Activated CD4-positive, alpha-beta T cell treated with anti-CD3 and anti-CD28 coated beads, Interleukin-2, amount 10 ng/mL, durations not matched to agents 24 days and 14 days (primary cell): ENCODE measurements at places on chromosomes 1 and 21. TPM values are rescaled to one million over a fixed set of nuclear protein-coding genes. Genes with fewer than 3 reads are reported as not detected.
A peak's percentile ranks its signal among the peaks of the same experiment; 100 is the strongest.

DNA sequence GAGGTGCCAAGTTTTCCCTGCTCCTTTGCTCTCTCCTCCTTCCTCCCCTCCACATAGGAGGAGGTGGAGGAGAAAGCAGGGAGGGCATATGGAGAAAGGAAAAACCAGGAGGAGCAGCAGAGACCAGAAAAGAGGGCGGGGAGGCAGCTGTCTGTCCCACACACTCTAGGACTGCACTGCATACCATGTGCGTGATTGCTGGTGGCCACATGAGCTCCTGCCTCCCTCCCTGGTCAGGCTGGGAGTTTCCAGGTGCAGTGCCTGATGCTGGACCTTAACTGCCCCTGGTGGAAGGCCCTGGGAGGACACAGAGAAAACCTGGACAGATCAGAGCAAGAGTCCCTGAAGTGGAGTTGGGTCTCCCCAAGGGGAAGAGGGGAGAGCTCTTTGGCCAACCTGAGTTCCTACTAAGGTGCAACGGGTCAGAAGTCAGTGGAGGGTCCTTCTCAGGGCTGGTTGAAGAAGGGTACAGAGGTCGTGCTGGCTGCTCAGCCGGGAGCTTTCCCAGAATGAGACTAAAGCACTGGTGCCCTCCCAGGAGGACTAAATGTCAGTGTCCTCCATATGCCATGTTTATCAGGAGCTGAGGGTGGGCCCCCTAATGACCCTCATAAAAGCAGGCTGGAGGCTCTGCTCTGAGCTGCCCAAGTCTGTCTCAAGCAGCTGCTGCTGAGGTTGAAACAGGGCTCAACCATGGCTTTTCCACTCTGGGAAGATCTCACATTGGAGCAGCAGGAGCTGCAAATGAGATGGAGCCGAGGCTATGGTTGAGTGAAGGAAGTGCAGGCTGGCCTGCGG is 3.5 kb upstream of the LGR6 start:
- H3K36me3 ChIP-seq: no peaks in the 10 kb centered on the region
- H3K27me3 ChIP-seq: peaks cover 15% of the 10 kb centered on the region
- DNase-seq: no peak
- H3K4me1 ChIP-seq: peaks cover 2% of the 10 kb centered on the region

GRCh38 chr1:195794225-195794624 is 814.0 kb downstream of the KCNT2 start:
- no peaks in the 10 kb centered on the region for H3K27me3 ChIP-seq
- DNase-seq: no peak
- H3K36me3 ChIP-seq: no peaks in the 10 kb centered on the region

- DNase-seq: no peak
- H3K4me1 ChIP-seq: no peaks in the 10 kb centered on the region
- peaks cover 4% of the 10 kb centered on the region for H3K27me3 ChIP-seq
- no peaks in the 10 kb centered on the region for H3K36me3 ChIP-seq
- no peak overlapping the region for H3K27ac ChIP-seq
- no peak overlapping the region for H3K4me3 ChIP-seq
Measured at GRCh38 chr1:162676087-162676486, 43.8 kb downstream of the DDR2 start.

DNA sequence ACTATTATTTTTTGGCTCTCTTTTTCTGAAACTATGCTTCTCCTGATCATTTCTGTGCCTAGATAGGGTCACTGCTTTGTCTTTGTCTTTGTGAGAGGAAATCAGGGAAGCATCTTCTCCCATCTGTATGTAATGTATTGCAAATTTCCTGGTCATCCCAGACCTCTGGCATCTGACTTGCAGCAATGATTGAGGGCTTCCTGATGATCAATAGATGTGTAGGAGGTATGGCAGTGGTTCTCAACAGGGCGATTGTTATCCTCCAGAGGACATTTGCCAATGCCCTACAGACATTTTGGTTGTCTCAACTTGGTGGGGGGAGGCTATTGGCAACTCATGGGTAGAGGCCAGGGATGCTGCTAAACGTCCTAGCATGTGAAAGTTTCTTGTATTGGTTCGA is 64.7 kb downstream of the RGL1 start:
- DNase-seq: no peak
- peaks cover 11% of the 10 kb centered on the region for H3K4me1 ChIP-seq
- no peaks in the 10 kb centered on the region for H3K36me3 ChIP-seq
- no peaks in the 10 kb centered on the region for H3K27me3 ChIP-seq
- no peak overlapping the region for H3K27ac ChIP-seq
- no peak overlapping the region for H3K4me3 ChIP-seq

GRCh38 chr1:233295237-233295974 is at the start of gene PCNX2:
Gene PCNX2 (minus strand): TSS chr1:233295725. CDS start chr1:233295478, 247 bp downstream.
- H3K4me3 ChIP-seq: peak within 1 kb of the TSS; percentile 97
- peak; percentile 89 for DNase-seq
- peaks cover under 1% of the 10 kb centered on the region for H3K27me3 ChIP-seq
- H3K27ac ChIP-seq: peak within 1 kb of the TSS; percentile 90
- H3K4me1 ChIP-seq: peaks cover 31% of the 10 kb centered on the region

DNA sequence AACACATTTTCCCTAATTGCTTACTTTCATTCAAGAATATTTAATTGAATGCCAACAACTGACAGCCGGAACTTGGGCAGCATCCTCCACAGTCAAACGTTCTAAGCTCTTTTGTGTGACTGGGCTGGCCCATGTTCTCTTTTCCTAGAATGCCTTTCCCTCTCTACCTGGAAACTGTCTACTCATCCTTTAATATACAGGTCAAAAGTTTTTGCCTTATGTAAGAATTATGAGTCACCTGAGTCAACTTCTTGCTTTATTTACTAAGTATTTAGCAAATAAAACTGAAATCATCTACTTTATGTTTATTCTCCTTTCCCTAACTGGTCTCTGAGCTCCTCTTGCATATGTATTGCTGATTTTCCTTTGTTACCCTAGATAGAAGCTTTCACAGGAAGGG is 172.2 kb downstream of the CHRM3 start:
- H3K36me3 ChIP-seq: no peaks in the 10 kb centered on the region
- no peaks in the 10 kb centered on the region for H3K27me3 ChIP-seq
- H3K4me1 ChIP-seq: peaks cover 9% of the 10 kb centered on the region

DNA sequence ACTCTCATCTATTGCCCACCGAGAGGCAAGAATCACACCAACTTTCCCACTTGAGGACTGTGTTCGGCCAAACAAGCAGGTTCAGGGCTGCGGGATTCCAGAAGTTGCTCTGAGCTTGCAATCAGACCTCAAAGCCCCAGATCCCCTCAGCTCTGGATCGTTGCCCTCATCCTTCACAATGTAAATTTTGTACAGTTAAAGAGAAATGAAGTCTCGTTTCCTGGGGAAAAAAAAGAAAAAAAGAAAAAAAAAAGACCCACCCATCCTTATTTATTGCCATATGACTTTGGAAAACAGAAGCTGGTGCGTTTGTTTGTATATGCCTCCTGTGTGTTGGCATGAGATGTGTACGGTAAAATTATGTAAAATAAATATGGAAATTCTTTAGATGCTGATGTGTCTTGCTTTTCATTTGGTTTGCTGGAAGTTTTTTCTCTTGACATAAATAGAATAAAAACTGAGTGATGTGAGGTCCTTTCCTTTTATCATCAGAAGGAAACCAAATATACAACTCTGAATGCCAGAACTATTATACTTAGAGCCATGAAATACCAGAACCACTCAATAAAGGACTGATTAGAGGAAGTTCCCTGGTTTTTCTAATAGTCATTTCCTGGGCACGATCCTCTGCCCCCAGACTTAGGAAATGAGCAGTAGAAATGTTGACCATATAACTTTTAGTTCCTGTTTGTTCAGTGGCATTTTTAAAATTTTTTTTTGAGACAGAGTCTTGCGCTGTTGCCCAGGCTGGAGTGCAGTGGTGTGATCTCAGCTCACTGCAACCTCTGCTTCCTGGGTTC is 48.7 kb downstream of the LHX4 start:
- H3K27ac ChIP-seq: no peak overlapping the region
- no peak for DNase-seq
- H3K4me3 ChIP-seq: no peak overlapping the region
- H3K36me3 ChIP-seq: peaks cover 23% of the 10 kb centered on the region
- no peaks in the 10 kb centered on the region for H3K27me3 ChIP-seq
- no peaks in the 10 kb centered on the region for H3K4me1 ChIP-seq

DNA sequence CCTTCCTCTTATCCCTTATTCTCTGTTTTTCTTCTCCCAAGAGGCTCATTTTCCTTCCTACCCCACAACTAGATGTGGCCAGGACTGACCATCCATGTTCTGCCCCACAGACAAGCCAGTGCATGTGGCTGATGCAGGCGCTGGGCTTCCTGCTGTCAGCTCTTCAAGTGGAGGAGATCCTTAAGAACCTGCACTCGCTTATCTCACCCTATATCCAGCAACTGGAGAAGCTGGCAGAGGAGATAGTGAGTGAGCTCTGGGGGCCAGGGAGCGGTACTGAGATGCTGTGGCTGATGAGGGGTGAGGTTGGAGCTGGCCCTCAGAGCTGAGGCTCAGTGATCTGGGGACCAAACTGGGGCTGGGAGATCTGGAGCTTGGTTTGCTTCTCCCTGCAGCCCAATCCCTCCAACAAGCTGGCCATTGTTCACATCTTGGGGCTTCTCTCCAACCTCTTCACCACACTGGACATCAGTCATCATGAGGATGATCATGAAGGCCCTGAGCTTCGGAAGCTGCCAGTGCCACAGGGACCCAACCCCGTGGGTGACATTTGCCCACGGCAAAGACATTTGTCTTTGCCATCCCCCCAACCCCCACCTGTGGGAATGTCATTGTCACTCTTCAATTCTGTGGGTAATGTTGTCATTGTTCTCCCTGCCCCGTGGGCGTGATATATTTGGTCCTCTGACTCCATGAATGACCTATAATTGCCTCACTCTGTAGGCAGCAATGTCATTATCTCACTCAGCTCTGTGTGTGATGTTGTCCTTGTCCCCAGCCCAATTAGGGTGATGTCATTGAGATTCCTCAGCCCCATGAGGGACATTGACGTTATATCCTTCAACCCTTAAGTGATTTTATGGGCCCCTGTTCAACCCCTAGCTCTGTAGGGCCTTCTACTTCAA is 11.2 kb upstream of the DPH2 start:
- no peak for DNase-seq
- no peaks in the 10 kb centered on the region for H3K27me3 ChIP-seq
- H3K27ac ChIP-seq: no peak overlapping the region
- H3K4me1 ChIP-seq: peaks cover 2% of the 10 kb centered on the region

DNA sequence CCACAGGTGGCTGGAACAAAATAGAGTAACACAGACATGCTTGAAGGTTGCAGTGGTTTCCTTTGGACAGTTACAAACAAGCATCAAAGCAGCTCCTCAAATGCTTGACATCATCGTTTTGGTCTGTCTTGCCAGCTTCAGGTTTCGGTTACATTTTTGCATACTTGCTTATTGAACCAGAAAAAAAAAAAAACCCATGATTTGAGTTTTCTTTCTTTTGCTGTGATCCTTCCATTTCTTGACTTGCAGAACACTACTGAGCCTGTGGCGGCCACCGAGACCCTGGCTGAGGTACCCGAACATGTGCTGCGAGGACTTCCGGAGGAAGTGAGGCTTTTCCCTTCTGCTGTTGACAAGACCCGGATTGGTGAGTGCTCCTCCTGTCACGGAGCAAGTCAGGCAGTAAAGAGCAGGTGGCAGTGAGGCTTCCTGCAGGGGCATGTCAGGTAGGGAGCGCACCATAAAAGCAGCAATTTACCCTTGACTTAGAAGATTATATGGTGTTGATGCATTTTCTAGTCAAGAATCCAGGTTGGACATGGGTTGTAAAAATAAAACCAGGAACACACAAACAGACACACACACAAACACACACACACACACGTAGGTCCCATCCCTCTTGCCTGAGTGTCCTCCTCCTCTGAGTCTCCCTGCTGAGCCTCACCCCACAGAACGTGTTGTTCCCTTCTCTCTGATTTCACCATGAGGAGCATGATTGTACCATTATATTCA is 30.9 kb downstream of the PRDM2 start:
- H3K27ac ChIP-seq: peak overlapping the region; percentile 100
- H3K27me3 ChIP-seq: no peaks in the 10 kb centered on the region
- H3K36me3 ChIP-seq: peaks cover 18% of the 10 kb centered on the region
- H3K4me1 ChIP-seq: peaks cover 53% of the 10 kb centered on the region

DNA sequence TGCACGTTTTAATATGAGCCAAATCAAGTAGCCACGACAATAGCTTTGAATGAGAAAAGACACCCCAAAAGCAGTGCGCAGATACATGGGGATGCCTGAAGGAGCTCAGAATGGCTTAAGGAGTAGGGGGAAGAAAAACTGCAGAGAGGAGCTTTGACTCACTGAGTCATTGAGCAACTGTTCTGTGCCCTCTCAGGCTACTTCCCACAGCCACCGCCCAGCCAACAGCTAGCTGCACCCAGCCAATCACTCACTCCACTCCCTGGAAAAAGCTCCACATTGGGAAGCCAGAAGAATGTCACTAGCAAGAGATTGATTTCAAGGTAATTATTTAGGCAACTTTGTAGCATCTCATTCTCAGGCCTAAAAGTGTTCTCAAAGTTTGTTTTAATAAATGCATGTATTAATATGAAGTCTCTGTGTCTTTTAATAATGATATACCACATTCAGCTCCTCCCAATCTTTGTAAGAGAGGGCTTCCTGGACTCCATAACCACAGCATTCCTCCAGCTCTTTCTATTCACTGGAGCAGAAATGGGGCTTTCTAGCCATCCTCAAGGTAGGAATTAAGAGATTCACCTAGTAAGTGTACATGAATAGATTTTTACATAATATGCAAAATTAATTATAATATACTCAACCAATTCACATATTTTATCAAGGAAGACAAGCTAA is 16.8 kb downstream of the DUSP10 start:
- peaks cover 62% of the 10 kb centered on the region for H3K36me3 ChIP-seq
- H3K27ac ChIP-seq: peak overlapping the region; percentile 54
- no peaks in the 10 kb centered on the region for H3K27me3 ChIP-seq
- H3K4me3 ChIP-seq: no peak overlapping the region
- peaks cover 73% of the 10 kb centered on the region for H3K4me1 ChIP-seq

DNA sequence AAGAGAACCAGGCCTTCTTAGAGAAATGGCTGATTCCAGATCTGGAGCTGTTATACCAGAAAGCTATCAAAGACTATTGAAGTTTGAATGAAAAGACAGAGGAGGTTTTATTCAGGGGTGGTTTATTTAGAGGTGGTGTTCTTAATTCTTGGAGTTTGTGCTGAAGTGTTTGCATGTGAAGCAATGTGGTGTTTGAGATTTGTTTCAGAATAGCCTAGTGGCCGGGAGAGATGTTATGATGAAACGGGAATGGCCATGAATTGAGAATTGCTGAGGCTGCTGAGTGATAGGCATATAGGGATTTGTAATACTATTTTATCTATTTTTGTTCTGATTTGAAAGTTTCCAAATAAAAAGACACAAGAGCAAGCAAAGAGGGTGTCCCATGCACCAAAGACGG is 10.5 kb upstream of the SHE start:
- DNase-seq: no peak
- peaks cover 42% of the 10 kb centered on the region for H3K27me3 ChIP-seq
- no peak overlapping the region for H3K27ac ChIP-seq
- H3K4me3 ChIP-seq: no peak overlapping the region
- H3K4me1 ChIP-seq: no peaks in the 10 kb centered on the region

- no peak for DNase-seq
- no peak overlapping the region for H3K4me3 ChIP-seq
- H3K36me3 ChIP-seq: no peaks in the 10 kb centered on the region
- H3K27me3 ChIP-seq: no peaks in the 10 kb centered on the region
Measured at GRCh38 chr1:238652346-238652968, 733.9 kb upstream of the CHRM3 start.

Gene LCE3D
- total RNA-seq: not detected in 2 replicates

Gene BRINP3
- not detected in 2 replicates for total RNA-seq

Gene GJA4
- total RNA-seq: not detected in 2 replicates

Gene HSD3B2
- not detected in 2 replicates for total RNA-seq

Gene FAM151A
- not detected in 2 replicates for total RNA-seq

Gene VANGL2
- total RNA-seq: 0.02 and 0.05 TPM in 2 replicates

Gene CALML6
- total RNA-seq: 0.59 TPM in 1 of 2 replicates, not detected in the other

Gene RASAL2
- not detected in 2 replicates for total RNA-seq

Gene UBL4B
- not detected in 2 replicates for total RNA-seq
